ENCODE measurements at places on chromosomes 4 and X.
A peak's percentile ranks its signal among the peaks of the same experiment; 100 is the strongest.

GRCh38 chr4:157887316-157887715 lies 285.5 kb downstream of the GASK1B start:
- DNase-seq, result no peak

- DNase-seq, result peak; percentile 16
These were observed 393 bp downstream of the SH3KBP1 start for GRCh38 chrX:19886883-19887531.

DNA sequence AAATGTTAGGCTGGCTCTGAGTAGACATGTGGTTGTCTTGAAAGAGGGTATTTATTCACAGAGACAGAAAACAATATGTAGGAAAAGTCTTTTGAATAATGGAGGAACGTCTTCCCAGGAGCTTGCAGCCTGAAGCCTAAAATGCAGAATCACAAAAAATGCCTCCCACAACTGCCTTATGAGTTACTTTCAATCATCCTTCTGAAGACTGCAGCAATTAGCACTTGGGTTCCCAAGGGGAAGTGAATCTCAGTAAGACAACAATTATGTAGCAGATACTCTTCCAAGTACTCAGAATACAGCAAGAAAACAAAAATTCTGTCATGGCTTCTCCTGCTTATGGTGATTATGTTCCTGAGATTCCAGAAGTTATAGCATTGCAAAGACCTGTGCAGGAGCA lies 166.6 kb upstream of the TBL1X start:
- DNase-seq, result no peak

DNA sequence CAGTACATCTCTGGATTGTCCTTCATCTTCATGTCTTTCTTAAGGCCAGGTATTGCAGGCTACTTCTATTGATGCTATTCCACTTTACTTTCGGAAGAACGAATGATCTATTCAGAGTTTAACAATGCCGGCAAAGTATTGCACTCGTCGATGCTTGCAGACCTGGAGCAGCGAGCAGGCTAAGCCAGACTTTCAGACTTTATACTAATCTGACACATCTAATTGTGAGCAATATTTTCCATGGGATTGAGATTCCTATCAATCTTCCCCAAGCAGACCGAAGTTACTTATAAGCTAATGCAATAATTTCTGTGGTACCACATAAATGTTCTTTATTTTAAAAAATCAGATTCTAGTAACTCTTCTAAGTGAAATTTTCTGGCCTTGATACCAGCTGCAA lies 1.6 kb downstream of the EMCN start:
- no peak for DNase-seq

DNA sequence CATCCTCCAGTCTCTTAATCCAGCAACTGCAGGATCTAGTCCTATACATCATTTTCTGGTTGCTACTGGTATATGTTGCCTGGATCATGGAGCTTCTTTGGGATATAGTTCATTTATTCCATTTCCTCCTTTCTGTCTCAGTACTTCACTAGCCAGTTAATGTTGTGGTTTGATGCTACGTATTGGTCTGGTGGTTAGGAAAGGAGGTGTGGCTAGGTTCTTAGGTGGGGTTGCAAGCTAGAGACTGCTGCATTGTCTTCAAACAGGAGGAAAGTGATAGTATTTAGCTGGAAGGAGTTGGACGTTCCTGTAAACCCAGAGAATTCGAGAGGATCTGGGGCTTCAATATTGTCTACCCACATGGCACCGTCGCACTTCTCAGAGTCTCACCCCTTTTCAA lies 129.5 kb downstream of the SNCA start:
- no peak for DNase-seq

All from stimulated activated CD8-positive, alpha-beta memory T cell treated with anti-CD3 and anti-CD28 coated beads, Interleukin-4, amount 100 ng/mL, for 24 hours (primary cell).